ENCODE measurements at places on chromosomes 6 and 20. TPM values are rescaled to one million over a fixed set of nuclear protein-coding genes. Genes with fewer than 3 reads are reported as not detected.

The RNF182 gene
- total RNA-seq: 1.2 TPM

The PPT2 gene
- 27.2 TPM for total RNA-seq

The FGD2 gene
- 2.5 TPM for total RNA-seq

The ZBP1 gene
- total RNA-seq: not detected

- no peak for DNase-seq
Measured at GRCh38 chr6:44008821-44009370, 118.4 kb downstream of the MRPL14 start.

DNA sequence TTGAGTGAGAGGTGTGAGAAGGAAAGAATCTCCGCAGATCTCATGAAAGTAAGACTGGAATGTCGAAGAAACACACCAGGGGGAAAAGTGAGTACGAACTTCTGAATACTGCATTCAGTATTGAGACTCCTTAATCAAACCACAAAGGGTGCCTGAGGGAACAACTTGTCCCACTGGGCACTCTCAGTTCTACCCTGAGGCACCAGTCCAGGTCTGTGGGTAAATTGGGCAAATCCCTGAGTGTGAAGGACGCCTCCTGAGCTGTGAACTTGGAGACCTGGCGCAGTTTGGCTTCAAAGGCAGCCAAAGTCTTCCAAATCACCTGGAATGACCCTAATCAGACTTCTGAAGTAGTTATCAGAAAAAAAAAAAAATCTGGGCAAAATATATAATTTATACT lies 329.7 kb downstream of the BTBD9 start:
- no peak for DNase-seq

- peak; percentile 78 for DNase-seq
Measured at GRCh38 chr6:43972913-43973300, 154.3 kb downstream of the MRPL14 start.

DNA sequence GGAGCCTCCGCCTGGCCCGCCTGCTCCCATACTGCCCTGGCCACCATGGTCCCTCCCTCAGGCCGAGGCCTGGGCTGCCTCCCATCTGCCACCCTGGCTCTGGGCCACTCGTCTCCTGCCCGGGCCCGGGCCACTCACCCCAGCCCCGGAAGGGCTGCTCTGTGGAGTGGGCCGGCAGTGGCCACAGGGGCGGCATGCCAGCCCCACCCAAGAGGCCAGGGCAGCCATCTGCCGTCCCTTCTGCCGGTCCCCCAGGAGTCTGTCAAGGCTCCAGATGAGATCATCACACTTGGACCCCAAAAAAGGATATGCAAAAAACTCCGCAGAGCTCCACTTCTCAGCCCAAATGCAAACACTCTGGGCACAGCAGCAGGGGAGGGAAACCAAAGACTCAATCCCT lies 23.8 kb upstream of the TLDC2 start:
- DNase-seq: no peak

- DNase-seq: no peak
Measured at GRCh38 chr20:4829514-4830215, 108.0 kb downstream of the PRND start.

DNA sequence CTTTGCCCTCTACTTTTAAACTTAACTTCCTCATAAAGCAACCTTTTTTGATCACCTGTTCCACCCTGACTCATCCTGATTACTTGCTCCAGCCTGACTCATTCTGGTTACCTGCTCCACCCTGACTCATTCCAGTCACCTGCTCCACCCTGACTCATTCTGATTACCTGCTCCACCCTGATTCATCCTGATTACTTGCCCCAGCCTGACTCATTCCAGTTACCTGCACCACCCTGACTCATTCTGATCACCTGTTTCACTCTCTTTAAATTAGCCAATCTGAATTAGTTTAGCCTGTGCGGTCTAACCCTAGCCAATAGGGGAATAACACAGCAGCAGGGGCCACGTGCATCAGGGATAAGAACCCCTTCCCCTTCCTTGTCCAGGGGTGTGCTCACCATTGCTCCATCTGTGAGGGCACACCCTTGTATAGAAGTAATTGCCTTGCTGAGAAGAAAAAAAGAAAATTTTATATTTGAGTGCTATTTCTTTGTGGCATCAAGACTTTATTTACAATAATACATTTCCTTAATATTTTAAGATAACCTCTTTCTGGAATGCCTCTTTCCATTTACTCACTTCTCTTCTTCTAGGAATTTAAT lies 17.9 kb downstream of the HLA-G start:
- peak; percentile 57 for DNase-seq

All from hepatocyte (in vitro differentiated cells).